ENCODE measurements at places on chromosomes 2 and 18.

GRCh38 chr2:230218421-230218820, 1.4 kb downstream of the SP110 start:
- DNase-seq = no peak

- DNase-seq = no peak
Measured at GRCh38 chr2:172489681-172490080, 62.3 kb downstream of the ITGA6 start.

GRCh38 chr18:58966005-58966677, 101.5 kb downstream of the ZNF532 start:
- no peak for DNase-seq

GRCh38 chr2:113056521-113056920, 2.5 kb upstream of the IL36RN start:
- DNase-seq = no peak

DNA sequence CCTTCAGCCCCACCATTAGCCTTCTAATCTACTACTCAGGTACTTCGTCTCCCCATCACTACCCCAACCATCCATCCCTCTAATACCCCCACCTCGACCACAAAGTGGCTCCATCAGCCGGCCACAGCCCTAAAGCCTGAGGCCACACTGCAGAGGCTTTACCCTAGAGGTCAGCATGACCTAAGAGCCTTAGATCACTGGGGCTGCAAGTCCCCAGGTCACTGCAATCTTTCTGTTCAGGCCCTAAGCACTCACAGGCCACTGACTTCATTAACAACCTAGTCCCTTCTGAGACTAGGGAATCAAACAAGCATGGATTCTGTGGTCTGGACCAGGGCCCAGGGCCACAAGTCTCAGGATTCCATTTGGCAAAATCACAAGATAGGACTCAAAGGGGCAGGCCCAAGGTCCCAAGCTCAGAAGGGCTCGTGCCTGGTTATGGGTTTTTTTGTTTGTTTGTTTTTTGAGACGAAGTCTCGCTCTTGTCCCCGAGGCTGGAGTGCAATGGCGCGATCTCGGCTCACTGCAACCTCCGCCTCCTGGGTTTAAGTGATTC, 37.0 kb upstream of the PKDCC start:
- DNase-seq = no peak

DNA sequence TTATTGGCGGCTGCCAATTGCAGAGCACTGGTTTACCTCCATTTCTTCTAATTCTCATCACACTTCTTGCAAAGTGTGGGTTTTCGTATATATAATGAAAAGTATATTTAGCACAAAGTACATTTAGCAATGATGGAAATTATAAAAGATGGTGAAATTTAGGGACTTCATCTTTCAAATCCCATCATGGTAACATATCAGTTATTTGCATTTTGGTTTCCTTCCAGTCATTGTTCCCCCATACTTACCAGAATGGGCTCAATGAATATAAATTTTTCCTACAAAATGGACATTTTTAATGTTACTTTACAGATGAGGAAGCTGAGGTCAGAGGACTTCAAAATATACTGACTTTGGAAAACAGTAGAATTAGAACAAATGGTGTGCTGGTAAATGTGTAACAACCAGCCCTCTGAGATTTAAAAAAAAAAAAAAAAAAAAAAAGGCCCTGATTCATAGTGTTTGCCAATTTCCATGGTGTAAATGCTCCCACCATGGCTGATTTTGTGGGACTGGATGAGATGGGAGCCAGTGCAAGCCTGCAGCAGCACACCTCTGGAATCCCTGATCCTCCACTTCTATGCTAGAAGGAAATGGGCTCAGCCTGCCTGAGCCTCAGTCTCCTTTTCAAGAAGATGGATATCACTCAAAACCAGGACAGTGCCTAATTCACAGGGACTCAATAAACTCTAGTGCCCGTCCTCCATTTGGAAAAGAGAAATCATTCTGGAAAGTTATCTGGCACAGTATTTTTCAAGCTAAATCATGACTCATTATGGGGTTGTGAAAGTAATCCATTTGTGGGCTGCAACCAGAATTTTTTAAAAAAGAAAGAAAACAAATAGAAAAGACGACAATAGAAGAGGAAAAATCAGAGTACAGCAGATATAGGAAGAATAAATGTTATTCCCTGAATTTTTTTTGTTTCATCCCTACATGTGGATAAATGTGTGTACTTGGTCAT, 34.0 kb downstream of the LBH start:
- no peak for DNase-seq

GRCh38 chr18:48006415-48007175, 76.1 kb upstream of the SMAD2 start:
- no peak for DNase-seq

GRCh38 chr18:46148810-46149209, 44.6 kb downstream of the HAUS1 start:
- no peak for DNase-seq

DNA sequence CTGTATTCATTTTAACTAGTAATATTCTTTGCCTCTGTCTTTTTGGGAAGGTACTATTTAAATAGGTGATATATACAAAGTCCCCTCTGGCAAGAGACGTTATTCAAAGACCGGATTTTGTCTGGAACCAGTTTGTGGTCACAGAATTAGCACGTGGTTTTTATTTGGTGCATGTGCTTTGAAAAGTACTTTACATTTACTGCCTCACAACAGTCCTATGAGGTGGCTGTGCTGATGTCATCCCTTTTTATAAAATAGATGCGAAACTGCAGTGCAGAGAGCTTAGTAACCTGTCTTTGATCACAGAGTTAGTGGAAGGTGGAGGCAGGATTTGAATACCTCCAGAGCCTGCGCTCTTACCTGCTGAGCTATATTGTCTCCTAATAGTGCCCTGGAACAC, 4.0 kb downstream of the LPIN1 start:
- DNase-seq = no peak

GRCh38 chr2:202035941-202036372, 2.3 kb downstream of the FZD7 start:
- no peak for DNase-seq

DNA sequence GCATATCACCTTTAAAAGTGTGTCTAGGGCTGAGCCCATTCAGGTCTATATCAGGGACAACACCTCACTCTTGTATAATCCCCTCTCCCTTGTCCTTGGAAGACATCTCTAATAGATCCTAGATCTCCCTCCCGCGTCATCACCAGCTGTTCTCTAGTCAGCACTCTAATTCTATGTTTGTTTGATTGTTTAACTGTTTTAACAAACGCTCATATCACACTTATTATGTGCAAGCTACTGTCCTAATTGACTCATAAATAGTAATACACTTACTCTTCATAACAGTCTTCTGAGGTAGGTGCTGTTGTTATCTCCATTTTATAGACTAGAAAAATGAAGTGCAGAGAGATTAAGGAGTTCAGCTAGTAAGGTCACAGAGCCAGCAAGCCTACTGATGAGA, 1.6 kb upstream of the ERMN start:
- DNase-seq = no peak

- DNase-seq = no peak
Measured at GRCh38 chr2:128422571-128422970, 103.9 kb upstream of the HS6ST1 start.

DNA sequence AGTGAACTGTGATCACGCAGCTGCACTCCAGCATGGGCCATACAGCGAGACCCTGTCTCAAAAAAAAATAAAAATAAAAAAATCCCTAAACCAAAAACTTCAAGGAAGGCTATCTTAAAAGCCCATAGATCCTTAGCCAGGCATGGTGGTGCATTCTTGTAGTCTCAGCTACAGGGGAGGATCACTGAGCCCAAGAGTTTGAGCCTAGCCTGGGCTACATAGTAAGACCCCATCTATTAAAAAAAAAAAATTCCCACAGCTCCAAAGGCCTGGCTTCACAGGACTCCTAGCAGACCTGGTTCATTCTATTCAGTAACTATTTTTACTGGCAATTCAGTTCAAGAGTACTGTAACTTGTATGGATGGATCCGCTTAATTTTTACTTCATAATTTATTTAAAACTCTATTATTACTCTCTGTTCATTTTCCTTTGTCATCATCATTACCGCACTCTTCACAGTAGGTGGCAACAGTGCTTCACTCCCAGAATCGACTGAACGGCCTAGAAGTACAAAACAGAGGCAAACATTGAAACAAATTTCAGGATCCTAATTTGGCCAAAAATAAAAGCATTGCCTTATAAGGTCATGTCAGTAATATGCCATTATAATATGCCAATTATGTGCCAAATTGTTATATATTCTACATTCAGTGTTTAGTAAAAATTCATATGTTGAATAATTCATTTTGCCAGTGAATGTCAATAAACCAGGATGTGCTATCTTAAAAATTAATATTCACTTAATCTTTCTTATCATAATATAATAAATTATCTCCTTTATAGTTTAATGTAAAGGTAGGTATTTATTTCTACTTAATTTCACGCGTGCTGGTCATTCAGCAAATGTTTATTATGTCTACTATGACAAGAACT, 14.3 kb upstream of the STAM2 start:
- peak; percentile 35 for DNase-seq

- no peak for DNase-seq
Measured at GRCh38 chr2:64979744-64980143, 9.5 kb upstream of the SLC1A4 start.

DNA sequence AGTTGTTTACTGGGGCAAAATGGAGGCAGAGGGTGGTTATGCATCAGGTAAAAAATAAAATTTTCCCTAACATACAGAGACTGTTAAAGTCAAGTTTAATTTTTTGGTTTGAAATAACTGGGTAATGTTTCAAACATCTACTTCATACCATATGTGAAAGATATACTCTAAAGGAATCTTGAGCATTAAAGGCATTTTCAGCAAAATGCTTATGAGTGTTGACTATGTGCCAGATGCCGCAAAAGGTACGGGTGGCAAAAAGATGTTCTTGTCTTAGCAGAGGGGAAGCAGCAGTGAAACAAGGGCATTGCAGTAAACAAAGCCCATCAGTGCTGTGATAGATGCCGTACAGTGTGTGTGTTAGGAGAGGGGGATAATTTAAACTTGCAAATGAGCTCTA, 263.1 kb upstream of the ID2 start:
- DNase-seq = no peak

DNA sequence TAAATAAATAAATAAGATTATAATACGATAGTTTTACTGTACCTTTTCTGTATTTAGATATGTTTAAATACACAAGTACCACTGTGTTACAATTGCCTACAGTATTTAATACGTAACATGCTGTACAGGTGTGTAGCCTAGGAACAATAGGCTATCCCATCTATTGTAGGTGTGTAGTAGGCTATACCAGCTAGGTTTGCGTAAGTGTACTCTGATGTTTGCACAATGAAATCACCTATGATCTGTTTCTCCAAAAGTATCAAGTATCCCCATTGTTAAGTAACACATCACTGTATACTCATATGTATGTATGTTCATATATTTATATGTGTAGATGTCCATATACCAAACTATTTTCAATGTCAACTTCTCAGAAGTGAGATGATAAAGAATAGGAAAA, 118.2 kb upstream of the RND3 start:
- no peak for DNase-seq

- DNase-seq = no peak
Measured at GRCh38 chr2:6224267-6224666, 532.1 kb downstream of the SOX11 start.

DNA sequence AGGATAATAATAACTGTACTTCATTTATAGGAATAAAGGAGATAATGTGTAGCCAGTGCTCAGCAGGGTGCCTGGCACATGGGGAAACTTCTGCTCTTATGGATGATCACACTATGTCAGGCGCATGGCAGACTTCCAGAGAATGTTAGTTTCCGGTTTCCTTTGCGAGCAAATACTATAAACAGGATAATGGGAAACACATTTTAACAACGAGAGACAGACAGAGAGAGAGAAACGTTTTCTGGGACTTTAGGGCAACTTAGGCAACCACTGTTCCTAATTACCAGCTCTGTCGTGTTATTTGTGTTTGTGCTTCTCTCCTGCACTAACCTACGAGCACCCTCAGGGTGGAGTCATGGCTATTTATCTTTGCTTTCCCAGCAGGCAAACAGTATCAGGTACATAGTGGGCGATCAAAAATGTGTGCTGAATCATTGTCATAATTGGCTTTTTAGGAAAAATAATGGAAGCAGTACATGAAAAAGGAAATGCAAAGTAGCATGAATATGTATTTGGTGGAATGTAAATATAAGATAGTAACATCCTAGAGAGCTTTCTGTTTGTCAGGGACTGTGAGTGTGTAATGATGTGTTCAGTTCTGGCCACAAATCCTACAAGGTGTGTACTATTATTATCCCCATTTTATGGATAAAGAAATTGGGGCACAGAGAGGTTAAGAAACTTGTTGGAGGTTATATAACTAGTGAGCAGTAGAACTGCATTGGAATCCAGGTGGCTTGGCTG, 36.8 kb upstream of the IGFBP2 start:
- DNase-seq = peak; percentile 50

DNA sequence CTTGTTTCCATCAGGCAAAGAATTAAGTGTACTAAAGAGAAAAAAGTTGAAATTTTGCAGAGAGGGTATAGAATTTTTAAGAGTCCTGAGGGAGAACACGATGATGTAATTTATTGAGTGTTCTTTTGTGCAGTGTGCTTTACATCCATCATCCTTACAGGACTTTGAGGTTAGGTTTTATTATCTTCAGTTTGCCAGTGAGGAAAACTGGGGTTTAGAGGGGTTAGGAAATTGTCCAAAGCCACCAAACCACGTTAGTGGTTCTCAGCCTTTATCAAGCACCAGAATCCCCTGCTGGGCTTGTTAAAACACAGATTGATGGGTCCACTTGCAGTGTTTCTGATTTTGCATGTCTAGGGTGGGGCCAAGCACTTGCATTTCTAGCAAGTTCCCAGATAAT, 277.5 kb downstream of the KCNS3 start:
- DNase-seq = no peak

GRCh38 chr2:219522111-219523030, 8.1 kb downstream of the ASIC4 start:
- no peak for DNase-seq

GRCh38 chr2:5834501-5834900, 142.3 kb downstream of the SOX11 start:
- no peak for DNase-seq

DNA sequence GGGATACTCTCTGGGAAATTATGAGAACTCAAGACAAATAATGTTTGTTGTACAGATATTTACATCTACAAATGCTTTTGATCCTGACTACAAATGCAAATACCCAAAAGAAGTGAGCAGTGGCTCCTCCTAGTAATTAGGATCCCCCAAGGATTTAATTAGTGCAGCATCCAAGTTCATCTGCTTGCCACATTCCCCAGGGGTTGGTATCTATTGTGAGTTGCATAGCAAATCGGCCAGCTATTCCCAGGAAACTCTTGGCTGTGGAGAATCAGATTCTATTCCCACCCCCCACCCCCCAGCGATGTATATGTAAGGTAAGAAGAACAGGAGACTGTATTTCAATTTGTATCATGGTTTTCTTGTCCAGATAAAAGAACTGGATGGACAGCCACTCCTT, 725.1 kb upstream of the CDH7 start:
- no peak for DNase-seq

GRCh38 chr18:6624271-6624660, 105.2 kb upstream of the ARHGAP28 start:
- no peak for DNase-seq

GRCh38 chr2:20537423-20538307, 90.8 kb downstream of the RHOB start:
- DNase-seq = no peak

All from heart left ventricle (tissue), 16 donors.